ENCODE measurements at places on chromosomes 2 and 18.

GRCh38 chr2:137507237-137507636 lies 457.0 kb upstream of the HNMT start:
- no peak for DNase-seq

- DNase-seq: no peak
Observed at GRCh38 chr2:24926220-24926601, 6.2 kb upstream of the ADCY3 start.

DNA sequence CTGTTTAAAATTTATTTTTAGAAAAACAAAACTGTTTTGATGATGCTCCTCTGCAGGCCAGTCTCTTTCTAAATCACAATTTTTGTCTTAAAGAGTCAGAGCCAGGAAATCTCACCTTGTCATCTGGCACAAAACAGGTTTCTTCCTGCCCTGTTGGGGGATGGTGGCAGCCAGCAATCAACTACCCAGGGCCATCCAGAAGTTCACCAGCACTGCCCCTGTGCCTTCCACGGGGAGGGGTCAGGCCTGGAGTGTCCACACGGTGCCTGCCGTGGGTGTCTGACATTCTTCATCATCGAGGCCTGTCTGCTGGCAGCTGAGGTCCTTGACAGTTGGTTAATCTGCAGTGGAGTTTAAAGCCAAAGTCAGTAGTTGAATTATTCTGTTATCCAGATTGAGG lies 40.0 kb upstream of the BMP10 start:
- no peak for DNase-seq

GRCh38 chr2:96517079-96517478 lies 11.9 kb upstream of the NEURL3 start:
- DNase-seq: no peak

DNA sequence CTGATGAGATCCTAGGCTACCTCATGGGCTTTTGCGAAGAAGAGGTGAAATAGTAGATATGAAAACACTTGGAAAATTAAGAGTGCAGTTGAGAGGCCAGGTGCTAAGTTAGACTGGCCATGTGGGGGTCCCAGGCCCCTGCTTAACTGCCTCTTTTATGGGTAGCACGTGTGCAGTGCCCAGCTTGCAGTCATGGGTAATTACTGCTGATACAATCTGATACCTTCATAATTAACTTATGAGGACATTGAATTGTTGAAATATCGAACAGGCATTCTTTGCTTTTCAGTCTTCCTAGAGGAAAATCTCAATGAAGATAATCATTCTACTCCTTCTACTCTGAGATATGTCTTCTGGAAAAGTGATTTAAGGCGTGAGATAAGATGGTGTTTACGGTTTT lies 11.6 kb downstream of the TRAF3IP1 start:
- DNase-seq: no peak

GRCh38 chr2:38407111-38407682 lies 30.1 kb upstream of the ATL2 start:
- DNase-seq: no peak

GRCh38 chr2:39281391-39281790 lies 37.6 kb upstream of the CDKL4 start:
- no peak for DNase-seq

DNA sequence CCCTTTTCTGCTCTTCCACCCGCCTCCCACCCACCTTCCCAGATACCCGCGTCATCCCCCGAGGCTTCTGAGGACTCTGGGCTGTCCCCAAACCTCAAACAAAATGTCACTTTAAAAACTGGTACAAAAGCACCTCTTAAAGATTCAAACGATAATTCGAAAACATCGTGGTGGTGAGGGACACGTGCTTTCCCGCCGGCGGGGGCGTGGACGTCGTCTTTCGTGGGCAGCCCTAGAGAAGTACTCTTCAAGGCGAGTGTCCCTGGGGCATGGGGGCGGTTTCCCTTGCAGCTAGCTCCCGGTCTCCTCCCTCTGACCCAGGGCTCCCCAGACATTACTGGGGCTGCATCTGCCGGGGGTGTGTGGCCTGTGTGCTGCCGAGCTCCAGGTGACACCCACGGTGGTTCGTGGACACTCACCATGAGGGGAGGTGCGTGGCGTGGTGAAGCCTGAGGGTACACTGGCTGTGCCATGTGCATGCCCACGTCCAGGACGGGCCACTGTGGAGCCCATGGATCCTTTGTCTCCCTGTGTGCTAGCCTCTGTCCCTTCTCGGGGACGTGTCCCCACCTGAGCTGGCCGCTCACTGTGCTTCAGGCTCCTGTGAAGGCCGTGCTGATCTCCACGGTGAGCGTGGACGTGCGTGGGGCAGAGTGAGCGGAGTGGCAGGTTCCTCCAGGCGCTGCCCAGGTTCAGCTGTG lies 117.8 kb downstream of the NFATC1 start:
- no peak for DNase-seq

DNA sequence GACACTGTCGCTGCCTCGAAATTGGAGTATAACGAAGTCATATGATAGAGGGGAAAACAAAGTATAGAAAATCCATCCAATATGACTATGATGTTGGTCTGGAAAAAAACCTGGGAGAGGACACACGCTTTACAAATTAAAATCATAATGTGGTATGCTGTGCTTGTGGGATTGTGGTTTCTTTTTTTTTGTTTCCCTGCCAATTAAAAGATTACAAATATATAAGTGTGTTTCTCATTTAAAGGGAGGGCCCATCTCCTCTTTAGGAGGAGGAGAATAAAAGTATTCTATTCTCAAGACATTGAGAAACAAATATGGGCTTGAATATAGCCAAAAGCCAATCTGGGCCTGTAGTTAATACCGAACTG lies 86.6 kb downstream of the EPHA4 start:
- no peak for DNase-seq

DNA sequence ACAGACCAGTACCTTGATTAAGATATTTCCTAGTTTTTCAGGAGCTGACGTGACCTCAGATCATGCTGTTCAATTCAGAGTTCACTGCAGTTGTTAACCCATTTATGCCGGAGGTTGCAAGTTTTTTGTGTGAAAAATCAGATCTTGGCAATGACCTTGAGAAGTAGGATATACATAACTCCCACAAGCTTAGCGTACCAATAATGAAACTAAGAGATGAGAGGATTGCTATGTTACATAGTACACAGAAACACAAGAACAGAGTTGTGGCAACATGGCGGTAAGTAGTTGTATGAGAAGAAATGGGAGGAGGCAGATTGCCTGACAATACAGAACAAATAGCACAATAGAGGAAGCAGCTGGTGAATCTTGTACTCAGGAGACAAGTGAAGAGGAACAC lies 39.1 kb downstream of the PPIG start:
- no peak for DNase-seq

GRCh38 chr18:58638441-58638840 lies 9.6 kb upstream of the ALPK2 start:
- no peak for DNase-seq

- DNase-seq: no peak
Observed at GRCh38 chr2:174963437-174964400, 41.5 kb downstream of the CHN1 start.

- DNase-seq: no peak
Observed at GRCh38 chr2:22812065-22812680, 572.8 kb upstream of the KLHL29 start.

- no peak for DNase-seq
Observed at GRCh38 chr2:3179208-3179607, 198.4 kb downstream of the EIPR1 start.

DNA sequence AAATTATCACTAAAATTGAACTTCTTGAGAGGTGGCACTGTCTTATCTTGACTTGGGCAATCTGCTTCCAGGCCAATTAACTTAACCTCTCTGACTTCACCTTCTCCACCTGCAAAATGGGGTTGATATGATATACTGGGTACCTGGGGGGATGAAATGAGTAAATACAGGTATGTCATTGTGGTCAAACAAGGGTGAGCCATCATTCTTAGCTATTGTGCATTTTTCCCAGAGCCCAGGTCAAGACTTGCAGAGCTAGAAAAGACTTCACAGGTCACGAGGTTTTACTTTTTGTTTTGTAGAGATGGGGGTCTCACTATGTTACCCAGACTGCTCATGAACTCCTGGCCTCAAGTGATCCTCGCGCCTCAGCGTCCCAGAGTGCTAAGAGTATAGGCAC lies 145.0 kb downstream of the PRKCE start:
- DNase-seq: no peak

DNA sequence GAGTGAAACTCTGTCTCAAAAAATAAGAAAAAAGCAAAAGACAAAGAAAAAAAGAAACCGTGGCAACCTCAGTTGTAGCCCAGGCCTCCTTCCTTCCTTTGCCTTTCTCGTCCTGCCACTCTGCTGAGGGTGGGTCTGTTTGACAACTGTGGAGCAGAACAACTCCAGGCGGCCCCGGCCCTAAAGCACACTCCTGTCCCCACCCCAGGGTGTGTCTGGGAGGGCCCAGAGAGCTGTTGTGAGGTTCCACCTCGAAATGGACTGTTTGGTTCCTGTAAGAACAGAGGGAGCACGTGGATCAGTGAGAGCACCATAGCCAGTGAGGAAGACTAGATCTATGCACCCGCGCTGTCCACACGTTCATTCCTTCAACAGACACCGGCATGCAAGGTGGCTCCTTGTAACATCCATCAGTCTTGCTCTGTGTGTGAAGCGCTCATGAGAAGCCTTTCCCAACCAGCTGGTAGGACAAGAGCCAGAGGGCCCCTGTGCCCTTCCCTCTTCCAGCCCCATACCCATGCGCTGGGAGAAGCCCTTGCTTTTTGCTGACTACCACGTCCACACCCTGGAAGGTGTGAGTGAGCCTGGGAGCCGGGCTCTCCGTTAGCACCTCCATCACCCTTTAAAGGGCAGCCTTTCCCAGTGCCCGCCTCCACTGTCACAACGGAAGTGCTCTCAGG lies 61.6 kb downstream of the SOWAHC start:
- DNase-seq: no peak

GRCh38 chr2:26251893-26252292 lies 7.2 kb downstream of the HADHB start:
- no peak for DNase-seq

GRCh38 chr2:16665748-16666448 lies at the start of gene CYRIA:
Gene CYRIA, minus strand, starts transcription at chr2:16665834. Its CDS starts 77,715 bp downstream, at chr2:16588119.
- peak; percentile 65 for DNase-seq

DNA sequence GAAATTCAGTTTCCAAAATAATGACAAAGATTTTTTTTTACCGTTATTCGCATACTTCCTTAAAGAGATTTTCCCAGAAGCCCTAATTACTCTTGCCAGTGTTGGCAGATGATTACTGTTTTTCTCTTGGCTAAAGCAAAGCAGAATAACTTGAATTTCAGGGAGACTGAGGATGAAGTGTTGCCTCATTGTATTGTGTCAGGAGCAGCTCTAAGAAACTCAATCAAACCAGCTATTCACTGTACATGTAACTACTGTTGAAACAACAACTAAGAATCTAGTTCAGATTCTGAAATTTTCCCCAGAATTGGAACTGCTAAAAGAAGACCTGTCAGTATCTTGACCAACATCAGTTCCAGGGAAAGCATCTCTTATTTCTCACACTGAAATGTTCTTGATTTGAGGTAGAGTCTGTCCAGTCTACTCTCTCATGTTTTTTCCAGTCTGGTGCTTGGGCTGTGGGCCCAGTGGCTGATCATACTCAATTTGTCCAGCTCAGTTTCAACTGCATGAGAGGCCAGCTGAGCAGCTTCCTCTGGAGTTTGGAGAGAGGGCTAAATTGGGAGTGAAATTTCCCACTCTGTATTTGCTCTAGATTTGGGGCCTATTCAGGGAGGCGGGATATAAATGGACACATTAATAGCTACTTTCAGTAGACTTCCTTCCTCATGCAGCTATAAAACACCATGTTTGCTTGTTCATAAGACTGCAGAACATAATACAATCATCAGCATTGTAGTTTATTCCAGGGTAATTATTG lies 78.5 kb downstream of the PPP1R1C start:
- no peak for DNase-seq

GRCh38 chr2:106781196-106781595 lies 104.8 kb downstream of the ST6GAL2 start:
- DNase-seq: no peak

DNA sequence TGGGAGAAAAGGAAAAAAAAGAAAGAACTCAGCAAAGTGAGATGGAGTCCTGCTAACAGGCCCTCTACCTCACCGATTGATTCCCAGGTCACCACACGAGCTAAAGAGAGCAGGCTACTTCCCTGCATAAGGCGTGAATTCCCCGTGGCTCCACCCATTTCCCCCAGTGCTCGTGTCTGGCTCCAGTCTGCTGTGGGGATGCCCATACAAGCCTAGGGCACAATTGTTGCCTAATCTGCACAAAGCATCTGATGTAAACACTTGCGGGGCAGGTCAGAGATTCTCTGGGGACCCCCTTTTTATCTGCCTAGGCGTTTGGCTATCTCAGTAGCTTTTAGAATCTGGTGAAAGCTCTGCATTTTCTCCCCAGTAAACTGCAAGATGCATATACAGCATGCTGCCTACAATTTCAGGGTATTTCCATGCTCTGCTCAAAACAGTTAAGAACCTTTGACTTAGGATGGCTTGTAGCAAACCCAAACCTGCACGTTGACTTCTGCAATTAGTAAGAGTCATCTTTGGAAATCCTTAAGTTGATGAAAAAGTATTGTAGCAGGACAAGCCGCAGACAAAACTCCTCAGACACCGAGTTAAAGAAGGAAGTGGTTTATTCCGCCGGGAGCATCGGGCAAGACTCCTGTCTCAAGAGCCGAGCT lies 34.8 kb downstream of the MYO3B start:
- no peak for DNase-seq

GRCh38 chr18:63440219-63440618 lies 17.9 kb upstream of the VPS4B start:
- DNase-seq: no peak

- DNase-seq: no peak
Observed at GRCh38 chr18:2917259-2918047, 70.6 kb downstream of the EMILIN2 start.
